Stimulated activated CD4-positive, alpha-beta T cell treated with anti-CD3 and anti-CD28 coated beads, Interleukin-12 subunit alpha, Interleukin-12 subunit beta, amount 100 ng/mL, for 48 hours (primary cell): ENCODE measurements at places on chromosomes 3 and 15.

- no peak for DNase-seq
Observed at GRCh38 chr3:150335631-150336030, 72.5 kb upstream of the TSC22D2 start.

GRCh38 chr3:14283813-14284438 lies 105.3 kb downstream of the LSM3 start:
- DNase-seq = no peak

GRCh38 chr3:12598890-12599289 lies 42.0 kb downstream of the MKRN2 start:
- DNase-seq = no peak

DNA sequence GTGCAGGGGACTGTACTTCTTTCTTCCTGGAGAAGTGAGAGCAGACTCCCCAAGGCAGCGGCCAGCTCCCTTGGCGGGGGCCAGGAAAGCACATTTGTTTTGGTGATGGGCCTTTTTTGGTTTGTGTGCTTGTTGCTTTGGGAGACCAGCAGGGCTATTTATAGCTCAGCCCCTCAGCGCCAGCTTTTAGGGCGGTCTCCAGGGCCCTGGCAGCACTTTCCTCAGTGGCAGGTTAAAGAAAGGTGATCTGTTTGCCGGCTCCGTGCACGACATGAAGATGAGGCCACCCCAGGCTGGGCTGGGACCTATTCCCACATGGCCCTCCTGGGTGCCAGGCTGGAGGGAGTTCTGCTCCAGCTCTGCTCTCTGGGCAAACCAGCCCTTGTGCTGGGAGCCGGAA lies 21.8 kb downstream of the SLC6A11 start:
- DNase-seq = no peak

DNA sequence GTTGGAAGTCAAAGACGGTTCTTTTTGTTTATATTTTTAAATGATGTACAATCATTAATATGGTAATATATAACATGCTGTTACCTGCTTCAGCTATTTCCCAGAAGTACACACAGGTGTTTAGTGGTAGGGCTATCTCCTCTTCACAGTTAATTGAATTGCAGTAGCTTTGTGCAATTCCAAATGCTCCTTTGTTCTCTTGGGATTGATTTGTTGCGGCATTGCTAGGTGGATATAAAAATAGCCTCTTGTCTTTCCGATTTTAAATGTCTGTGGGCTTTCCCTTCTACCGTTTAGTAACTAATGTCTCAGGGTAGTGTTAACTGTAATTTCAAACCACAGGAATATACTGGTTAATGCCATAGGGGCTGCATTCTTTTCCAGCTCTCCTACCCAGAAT lies 307.6 kb upstream of the SLITRK3 start:
- no peak for DNase-seq
